ENCODE measurements at places on chromosomes 13 and 19.
A peak's percentile ranks its signal among the peaks of the same experiment; 100 is the strongest.

GRCh38 chr19:3669947-3670795 lies 30.1 kb downstream of the PIP5K1C start:
- peak; percentile 96 for DNase-seq

DNA sequence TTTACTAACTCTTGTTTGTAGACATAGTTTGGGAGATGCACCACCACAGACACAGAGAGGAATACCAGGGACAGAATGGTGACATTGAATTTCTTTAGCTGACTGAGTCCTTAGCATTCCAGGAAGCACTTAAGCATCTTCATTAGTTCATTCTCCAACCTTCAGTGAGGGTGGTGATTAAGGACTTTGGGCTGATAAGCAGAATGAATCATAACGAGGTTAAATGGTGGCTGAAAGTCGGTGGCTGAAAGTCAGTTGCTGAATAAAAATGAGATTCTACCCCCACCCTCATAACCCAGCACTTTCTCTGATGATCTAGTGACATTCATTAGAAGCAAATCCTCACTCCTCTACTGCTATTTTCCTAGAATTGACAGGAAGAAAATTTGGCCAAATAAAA lies 10.6 kb downstream of the PCDH8 start:
- no peak for DNase-seq

DNA sequence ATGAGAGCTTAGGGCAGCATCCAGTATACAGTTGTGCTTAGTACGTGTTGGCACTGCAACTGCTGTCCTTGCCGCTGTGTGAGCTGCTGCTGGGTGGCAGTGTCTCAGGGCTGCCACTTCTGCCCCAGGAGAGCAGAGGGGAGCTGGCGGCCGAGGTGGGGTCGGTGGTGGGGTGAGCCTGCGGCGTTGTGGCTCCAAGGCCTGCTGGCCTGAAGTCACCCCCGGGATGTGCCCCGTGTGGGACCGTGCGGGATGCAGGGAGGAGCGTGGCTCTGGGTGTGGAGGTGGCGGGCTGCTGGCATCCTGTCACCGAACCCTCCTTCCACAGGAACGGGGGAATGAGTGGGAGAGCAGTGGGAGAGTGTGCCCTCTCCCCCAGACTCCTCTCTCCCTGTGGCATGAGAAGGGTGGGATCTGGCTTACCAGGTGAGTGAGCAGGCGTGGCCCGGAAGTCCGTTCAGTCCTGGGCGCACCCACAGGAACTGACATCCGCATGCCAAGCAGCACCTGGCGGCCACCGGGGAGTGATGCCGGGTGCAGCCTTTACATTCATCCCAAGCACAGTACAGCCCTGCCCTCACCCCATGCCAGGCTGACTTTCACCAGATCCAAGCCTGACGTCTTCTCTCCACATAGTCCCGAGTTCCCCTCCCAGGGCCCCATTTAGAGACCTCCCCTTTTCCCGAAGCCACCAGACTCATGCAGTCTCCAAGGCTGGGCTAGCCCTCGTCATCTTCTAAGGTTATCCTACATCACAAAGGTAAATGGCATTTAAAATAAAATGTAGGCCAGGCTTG lies 26.6 kb downstream of the MCF2L start:
- DNase-seq = no peak

DNA sequence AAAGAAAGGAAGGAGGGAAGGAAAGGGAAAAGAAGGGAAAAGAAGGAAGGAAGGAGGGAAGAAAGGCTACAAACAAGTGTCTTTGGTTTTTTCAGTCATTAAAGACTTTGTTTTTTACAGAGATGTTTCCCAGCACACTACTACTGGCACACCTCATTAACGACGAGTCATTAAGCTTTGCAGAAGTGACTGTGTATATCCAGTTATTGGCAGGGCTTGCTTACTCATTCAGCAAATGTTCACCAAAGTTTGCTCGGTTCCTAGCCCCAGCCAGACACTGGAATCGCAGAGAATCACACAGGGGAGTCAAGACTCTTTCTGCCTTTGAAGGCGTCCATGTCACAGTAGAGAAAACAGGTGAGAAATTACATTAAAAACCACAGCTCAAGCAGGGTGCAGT lies 4.3 kb downstream of the NLRP12 start:
- DNase-seq = no peak

GRCh38 chr13:46526100-46526735 lies 26.8 kb upstream of the LRCH1 start:
- DNase-seq = no peak

DNA sequence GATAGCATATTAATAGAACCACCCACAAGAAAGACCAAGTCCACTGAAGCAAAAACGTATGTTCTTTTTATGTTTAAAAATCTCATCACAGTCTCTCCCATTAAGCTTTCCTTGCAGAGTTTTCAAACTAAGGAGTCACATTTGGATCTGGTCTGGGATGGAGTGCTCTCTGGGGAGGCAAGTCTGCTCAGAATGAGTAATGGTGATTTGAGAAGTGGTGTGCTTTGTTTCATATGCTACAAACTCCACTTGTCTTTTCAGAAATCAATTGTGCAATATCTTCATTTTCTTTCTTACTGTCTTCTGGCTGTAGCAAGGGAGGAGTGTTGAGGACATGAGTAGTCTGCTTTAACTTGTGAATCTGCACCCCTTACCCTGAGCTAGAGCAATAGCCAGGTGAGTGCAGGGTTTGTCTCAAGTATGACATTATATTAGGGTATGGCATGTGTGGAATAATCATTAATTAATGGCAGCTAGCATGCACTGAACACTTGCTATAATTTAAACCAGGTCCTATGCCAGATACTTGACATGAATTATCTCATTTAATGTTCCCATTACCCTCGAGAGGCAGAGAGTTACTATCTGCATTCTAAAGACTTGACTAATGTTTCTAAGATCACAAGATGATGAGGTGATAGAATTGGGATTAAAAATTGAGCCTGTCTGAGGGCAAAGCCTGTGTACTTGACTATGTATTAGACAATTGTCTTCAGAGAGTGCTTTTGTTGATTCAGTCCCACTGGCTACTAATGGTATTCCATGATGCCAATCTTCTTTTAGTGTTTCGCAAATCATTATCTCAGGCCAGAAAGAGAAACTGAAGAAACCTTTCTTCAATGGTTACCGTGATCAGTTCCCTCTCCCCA lies 171.8 kb downstream of the GPC6 start:
- peak; percentile 37 for DNase-seq

GRCh38 chr13:98529171-98529570 lies 47.7 kb downstream of the STK24 start:
- no peak for DNase-seq

DNA sequence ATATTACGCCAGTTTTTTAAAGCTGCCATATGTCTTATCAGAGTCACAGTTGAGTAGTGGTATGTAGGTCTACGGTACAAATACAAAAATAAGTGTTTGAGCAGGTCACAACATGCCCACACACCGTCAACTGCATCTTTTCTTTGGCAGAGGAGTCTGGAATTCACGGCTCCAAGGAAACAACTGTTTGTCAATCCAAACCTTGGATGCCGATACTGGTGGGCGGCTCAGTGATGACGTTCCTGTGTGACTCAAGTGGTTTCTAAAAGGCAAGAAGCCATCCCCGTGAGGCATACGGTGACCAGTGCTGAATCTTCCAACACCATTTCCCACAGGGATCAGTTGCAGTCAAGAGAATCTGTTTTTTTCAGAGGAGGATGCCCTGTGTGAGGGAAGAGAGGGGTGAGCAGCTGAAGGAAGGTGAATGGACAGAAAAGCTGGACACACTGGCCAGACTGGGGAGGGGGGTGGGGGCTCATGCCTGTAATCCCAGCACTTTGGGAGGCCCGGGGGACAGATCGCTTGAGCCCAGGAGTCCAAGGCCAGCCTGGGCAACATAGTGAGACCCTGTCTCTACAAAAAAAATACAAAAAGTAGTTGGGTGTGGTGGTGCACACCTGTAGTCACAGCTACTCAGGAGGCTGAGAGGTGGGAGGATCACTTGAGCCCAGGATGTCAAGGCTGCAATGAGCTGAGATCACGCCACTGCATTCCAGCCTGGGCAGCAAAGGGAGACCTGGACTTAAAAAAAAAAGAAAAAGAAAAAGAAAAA lies 22.8 kb upstream of the CEBPG start:
- peak; percentile 80 for DNase-seq

DNA sequence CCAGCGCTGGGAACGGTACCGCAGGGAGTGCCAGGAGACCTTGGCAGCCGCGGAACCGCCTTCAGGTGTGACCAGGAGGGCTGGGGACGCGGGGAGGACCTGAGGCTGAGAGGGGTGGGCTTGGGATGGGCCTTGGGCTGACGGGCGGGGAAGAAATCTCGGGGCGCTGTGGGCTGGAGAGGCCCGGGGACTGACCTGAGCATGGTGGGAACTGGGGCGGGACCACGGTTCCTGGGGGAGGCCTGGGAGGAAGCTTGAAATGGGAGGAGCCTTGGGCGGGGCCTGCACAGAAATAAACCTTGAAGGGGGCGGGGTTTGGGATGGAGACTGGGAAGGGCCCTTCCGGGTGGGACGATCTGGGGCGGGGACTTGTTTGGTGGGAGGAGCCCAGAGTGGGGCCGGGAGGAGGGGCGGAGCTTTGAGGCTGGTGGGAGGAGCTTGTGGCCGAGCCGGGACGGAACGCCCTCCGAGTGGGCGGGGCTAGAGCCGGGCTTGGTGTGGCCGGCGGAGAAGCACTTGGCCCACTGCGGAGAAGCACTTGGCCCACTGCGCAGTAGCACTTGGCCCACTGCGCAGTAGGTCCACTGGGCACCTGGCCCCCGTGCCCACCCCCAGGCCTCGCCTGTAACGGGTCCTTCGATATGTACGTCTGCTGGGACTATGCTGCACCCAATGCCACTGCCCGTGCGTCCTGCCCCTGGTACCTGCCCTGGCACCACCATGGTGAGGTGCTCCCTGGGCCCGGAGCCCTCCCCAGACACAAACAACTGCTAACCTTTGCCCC lies 2.8 kb downstream of the GIPR start:
- DNase-seq = peak; percentile 14

DNA sequence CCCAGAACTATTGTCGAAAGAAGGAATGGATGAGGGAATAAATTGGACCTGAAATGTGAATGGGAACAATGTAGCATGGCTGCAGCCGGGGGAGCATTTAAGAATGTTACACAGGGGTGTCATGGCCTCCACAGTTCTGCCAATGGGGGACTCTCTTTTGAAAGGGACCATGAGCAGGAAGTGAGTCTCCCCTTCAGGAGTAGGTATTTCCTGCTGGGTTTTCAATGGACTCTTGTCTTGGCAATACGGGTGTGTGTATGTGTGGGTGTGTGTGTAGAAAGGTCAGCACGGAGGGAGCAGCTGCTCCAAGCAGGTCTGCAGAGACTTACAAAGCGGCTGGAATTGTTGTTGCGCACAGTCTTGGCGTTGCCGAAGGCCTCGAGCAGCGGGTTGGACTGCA lies 24.4 kb downstream of the MYO1F start:
- DNase-seq = peak; percentile 42

DNA sequence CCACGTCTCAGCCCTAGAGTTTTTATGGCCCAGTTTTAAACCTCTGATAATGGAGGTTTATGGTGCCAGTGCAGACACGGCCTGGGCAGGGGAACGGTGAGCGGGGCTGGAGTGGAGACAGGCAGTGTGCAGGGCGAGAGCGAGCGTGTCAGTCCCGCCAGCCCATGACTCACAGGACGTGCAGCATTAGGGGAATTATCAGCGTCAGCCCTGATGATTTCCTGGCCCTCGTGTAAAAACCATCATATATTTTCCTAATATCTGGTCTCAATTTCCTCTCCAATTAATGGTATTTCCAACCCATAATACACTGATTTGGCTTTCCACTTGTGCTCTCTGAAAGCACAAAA lies 104.6 kb upstream of the VSTM2B start:
- DNase-seq = no peak

GRCh38 chr13:78238911-78239310 lies 320.3 kb upstream of the EDNRB start:
- DNase-seq = peak; percentile 22

- no peak for DNase-seq
Measured at GRCh38 chr13:45705918-45706317, 3.8 kb downstream of the CBY2 start.

DNA sequence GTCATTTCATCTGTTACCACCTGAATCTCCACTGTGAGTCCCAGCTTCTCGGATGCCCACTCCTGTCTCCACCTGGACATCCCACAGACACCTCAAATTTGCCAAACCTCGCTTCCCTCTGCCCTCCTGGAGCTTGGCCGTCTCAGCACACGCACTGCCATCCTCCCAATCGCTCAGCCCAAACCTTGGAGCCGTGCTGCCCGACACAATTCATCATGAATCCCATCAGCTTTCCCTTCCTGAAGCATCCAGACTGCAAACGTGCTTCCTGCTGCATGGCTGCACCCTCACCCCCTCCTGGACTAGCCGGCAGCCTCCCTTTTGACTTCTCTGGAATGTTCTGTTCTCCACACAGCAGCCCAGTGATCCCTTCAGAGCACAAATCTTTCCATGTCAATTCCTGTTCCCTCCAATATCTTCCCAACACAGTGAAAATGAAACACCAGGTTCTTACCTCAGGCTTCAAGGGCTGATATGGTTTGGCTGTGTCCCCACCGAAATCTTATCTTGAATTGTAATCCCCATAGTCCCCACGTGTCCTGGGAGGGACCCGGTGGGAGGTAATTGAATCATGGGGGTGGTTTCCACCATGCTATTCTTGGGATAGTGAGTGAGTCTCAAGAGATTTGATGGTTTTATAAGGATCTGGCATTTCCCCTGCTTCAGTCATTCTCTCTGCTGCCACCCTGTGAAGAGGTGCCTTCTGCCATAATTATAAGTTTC lies 1.1 kb upstream of the PROZ start:
- no peak for DNase-seq

- DNase-seq = peak; percentile 37
Measured at GRCh38 chr13:97849305-97849704, 104.2 kb upstream of the IPO5 start.

GRCh38 chr13:29964181-29964845 lies 113.9 kb upstream of the UBL3 start:
- DNase-seq = no peak

- no peak for DNase-seq
Measured at GRCh38 chr19:18504886-18505610, 16.8 kb downstream of the ELL start.

GRCh38 chr19:5561559-5561958 lies 6.2 kb downstream of the TINCR start:
- DNase-seq = no peak

Measured in fibroblast of lung (primary cell).